NCI-H2171 treated with DMSO at 0.1 percent for 48 hours (cell line): ENCODE measurements at places on chromosomes 1 and 21.
A peak's percentile ranks its signal among the peaks of the same experiment; 100 is the strongest.

- DNase-seq: no peak
Observed at GRCh38 chr1:11600836-11601235, 53.4 kb downstream of the FBXO2 start.

GRCh38 chr21:45142469-45143308 lies 68.3 kb downstream of the ADARB1 start:
- no peak for DNase-seq

GRCh38 chr1:226741009-226741408 lies 1.9 kb upstream of the ITPKB start:
- peak; percentile 29 for DNase-seq

DNA sequence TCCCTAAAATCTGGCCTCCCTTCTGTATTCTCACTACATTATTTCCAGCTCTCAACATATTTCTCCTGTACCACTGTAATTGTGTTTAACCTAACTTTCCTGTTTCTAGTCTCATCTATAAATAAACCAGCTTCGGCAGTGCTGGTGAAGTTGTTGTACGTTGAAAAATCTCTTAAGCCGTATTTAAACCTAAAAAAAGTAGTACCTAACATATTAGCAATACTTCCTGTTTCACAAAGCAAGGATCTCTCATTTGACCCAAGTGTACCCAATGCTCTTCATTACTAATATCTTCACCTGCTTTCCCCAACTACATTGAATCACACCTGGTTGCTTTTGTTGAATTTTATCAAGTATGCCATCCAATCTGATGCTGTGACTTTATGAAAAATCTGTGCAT lies 42.2 kb upstream of the RGS21 start:
- no peak for DNase-seq

GRCh38 chr1:206002871-206003801 lies at the start of gene RAB7B:
TSS of gene RAB7B (minus strand) at chr1:206003395. CDS start at chr1:205994135, 9,260 bp downstream.
- no peak for DNase-seq

- no peak for DNase-seq
Observed at GRCh38 chr1:51473331-51474115, 45.5 kb downstream of the EPS15 start.

DNA sequence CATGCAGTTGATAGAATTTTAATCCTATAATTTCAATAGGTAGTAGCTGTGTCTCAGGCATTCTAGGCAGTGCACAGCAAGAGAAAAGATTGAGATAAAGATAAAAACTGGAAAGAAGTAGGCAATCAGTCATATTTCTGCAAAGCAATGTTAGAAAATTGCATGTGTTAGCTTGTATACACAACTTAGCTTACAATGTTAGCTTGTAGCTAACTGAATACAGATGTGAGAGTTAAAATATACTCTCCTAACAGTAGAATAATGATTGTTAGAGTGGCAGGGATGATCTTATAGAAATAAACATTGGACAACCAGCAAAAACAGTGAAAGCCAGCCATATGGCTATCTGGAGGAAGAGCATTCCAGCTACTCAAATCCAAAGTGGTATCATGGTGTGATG lies 29.0 kb downstream of the PTPRC start:
- no peak for DNase-seq

DNA sequence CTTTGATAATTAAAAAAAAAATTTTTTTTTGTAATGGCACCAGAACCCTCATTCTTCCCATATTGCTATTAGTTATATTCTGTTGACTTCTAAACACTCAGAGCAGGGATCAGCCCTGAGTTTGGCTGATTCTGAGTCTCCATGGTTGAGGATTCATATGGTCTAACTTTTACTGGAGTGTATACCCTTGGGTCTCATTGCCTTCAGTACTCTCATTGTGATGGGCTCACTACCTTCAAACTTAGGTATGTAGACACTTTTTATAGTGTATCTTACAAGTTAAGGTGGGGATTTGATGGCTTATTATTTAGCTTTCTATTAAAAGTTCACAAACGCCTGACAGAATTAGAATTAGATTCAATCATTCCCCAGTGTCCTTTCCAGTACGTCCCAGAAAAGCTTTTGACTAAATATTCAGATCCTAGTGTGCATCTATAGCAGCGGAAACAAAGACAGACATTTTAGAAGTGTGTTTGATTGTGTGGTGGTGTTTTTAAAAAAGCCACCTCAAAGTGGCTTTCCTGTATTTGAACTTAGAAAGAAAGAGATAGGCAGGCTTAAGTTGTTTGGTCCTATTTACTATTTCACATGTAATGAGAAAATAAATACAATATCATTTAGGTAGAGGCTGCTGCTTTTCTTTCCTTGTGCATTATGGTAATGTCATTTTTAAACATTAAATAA lies 1.4 kb downstream of the MACF1 start:
- DNase-seq: no peak

DNA sequence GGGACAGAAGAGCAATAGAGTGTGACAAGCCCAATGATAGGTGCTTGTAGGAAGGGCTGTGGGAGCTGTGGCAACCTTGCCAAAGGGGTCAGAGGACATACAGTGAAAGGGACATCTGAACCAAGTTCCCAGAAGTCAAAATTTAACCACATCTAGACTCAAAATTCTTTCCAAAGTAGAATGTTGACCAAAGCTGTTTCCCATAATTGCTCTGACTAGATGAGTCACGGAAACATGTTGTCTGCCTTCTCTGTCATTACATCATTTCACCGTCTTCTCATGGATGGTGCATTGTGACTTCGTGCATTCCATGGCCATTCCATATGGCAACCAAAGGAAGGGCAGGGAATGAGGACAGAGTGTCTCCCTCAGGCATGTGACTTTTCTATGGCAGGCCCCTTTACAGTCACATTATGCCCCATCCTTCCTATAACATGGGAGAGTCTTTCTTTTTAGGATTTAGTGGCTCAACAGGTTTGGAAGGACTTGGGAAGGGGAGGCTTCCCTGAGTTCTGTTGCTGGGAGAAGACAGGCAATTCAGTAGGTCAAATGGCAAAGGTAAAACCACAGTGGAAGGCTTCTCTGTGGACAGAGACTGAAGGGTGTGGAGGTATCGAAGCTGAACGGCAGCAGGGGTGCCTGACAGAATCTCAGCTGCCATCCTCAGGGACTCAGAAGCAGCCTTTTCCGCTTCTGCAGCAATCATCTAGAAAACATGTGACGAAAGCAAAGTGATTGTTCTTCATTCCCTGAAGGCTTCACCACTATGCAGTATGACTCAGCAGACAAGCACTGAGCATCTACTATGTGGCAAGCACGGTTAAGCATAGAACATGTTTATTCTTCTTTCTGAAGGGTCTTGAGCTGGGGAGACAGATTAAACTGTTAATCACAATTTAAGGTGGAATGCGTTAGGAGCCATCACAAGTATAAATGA lies 24.7 kb downstream of the NPHS2 start:
- DNase-seq: no peak

GRCh38 chr21:26715878-26716506 lies 129.2 kb downstream of the ADAMTS1 start:
- no peak for DNase-seq

GRCh38 chr1:95246511-95246910 lies 12.5 kb downstream of the RWDD3 start:
- DNase-seq: no peak

- DNase-seq: no peak
Observed at GRCh38 chr21:42373196-42373907, 7.0 kb upstream of the TFF1 start.

GRCh38 chr21:44880405-44881197 lies 7.1 kb upstream of the PTTG1IP start:
- DNase-seq: no peak

DNA sequence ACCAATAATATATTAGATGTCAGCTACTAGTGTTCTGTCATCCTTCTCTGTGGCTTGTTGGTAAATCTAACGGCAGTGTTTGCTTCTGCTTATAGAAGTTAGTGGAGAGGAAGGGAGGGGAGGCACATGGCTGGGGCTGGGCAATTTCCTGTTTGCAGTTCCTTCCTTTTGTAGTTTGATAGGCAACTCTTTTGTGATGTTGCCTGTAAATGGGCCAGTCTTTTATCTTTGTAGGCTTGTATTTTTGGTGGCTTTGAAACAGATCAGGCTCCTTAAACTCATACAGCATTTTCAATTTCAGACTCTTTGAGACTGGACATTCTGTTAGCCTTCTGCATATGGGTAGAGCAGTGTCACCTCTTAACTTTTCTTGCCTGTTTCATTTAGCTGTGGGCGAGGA lies 48.1 kb downstream of the CDC14A start:
- no peak for DNase-seq

DNA sequence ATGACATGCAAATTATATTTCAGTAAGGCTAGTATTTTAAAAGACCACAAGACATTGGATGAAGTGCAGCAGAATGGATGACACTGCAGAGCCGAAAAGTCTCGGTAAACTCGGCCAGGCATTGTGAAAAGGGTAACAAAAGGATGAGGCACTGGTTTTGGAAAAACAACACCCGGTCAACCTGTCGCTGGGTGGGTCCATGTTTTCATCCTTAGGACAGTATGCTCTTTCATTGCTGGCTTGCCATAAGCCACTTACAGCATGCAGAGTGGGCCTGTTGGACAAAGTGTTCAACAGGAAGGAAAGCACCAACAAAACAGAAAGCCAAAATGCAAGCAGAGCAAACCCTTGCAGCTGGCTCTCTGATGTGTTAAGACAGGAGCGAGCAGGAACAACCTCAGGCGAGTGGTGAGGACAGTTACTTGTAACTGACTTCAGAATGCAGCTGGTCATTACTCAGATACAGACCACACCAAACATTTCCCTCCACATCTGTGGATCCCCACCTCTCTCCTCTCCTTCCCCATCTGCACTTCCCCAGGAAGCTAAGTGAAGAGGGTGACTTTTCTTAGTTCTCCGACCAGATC lies 2.9 kb upstream of the RCAN1 start:
- DNase-seq: no peak

GRCh38 chr1:98211271-98211845 lies 290.5 kb upstream of the DPYD start:
- DNase-seq: no peak

- DNase-seq: no peak
Observed at GRCh38 chr21:42563261-42563660, 49.6 kb downstream of the SLC37A1 start.

GRCh38 chr1:93124556-93125355 lies 45.7 kb downstream of the MTF2 start:
- no peak for DNase-seq

GRCh38 chr1:11364170-11364569 lies 91.2 kb downstream of the UBIAD1 start:
- DNase-seq: peak; percentile 19

DNA sequence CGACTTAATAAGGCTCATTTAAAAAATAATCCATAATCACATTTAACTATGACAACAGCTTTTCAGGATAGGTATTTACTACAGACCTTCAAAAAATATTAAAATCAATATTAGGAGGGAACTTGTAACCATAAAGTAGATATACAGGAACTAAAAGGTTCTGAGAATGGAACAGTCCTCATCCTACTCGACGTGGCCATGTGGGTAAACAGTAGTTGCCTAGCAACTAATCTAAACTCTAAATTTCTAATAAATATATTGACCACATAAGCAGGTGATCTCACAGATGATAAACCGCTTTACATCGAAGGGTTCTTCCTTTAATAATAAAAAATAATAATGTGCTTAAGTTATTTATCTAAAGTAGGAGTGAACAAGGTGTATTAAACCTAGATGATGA lies 7.9 kb downstream of the AKT3 start:
- no peak for DNase-seq

- DNase-seq: no peak
Observed at GRCh38 chr21:35423709-35424108, 374.6 kb upstream of the RUNX1 start.

DNA sequence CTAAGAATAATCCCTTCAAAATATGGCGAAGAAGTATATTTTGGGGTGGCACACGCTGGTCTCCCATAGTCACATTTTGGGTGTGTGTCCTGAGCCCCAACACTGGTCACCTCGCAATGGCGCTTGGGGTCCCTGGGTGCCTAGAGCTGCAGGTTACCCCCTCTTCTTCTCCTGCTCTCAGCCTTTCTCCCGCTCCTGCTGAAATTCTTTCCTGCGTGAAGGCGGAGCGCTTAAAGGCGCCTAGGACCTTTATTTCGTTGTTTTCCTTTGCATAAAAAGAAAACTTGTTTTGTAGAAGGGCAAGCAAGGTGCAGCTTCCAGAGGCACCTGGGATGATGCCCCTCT lies 339 bp upstream of the PIK3CD start:
- no peak for DNase-seq

- DNase-seq: no peak
Observed at GRCh38 chr1:223707256-223708000, 4.9 kb upstream of the CAPN2 start.
